ENCODE measurements at places on chromosomes 2 and 18.

DNA sequence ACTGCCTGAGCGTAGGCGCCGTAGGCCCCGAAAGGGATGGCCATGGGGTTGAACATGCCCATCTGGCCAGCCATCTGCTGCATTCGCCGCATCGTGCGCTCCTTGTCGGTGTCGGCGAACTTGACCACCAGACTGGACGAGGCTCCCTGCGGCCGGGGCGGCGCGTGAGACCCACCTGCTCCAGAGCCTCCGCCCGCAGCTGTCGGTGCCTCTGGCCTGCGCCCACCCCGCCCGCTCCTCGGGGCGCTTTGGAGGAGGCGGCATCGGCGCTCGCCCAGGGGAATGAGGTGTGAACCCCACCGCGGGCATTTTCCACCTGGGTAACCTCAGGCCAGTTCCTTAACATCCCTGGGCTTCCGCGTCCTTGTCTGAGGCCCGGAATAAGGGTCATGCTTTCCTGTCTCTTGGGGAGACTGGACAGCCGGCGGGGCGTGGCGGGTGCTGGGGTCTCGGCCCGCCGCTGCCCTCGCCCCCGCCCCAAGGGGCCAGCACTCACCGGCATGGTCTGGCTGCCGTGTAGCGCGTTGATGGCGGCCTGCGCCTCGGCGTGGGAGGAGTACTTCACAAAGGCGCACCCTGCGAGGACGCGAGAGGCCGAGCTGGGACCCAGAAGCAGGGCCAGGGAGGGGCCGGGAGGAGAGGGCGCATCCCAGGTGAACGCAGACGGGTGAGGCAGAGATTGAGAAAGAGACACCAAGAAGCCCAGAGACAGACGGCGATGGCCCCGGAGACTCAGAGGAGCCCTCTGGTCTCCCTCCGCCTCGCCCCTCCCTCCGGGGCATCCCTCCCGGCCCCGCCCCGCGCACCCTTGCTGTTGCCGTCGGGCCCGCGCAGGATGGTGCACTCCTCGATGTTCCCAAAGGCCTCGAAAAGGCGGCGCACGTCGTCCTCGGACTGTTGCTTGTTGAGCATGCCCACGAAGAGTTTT, 291.0 kb downstream of the CELF4 start:
- no peak for DNase-seq

DNA sequence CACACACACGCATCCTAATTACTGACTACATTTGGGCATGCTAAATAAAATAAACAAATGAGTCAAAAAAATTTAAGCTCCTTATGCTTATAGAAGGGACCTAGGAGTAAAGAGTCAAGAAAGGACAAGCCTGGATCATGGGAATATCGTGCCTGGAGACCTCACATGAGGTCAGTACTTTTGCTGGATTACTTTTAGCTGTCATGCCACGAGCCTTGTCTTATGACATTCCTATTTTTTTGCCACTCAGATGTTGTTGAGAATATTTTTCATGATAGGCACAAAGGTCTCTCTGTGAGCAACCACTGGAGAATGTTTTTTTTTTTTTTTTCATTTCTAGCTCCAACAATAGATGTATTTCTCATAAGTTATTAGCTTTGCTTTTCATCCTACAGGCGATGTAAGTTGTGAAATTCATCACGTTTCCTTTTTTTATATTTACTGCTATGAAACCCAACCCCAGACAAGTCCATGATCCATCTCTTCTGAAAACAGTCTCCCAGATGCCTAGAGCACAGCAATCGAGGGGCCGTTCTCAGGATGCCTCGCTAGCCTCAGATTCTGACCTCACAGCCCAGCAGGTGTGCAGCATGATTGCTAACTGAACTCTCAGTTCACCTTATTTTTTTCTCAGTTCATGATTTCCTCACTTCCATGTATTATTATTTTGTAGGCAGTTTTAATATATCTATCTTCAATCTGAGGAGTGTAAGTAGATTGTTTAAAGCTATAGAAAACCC, 464.5 kb downstream of the IRS1 start:
- DNase-seq, result no peak

DNA sequence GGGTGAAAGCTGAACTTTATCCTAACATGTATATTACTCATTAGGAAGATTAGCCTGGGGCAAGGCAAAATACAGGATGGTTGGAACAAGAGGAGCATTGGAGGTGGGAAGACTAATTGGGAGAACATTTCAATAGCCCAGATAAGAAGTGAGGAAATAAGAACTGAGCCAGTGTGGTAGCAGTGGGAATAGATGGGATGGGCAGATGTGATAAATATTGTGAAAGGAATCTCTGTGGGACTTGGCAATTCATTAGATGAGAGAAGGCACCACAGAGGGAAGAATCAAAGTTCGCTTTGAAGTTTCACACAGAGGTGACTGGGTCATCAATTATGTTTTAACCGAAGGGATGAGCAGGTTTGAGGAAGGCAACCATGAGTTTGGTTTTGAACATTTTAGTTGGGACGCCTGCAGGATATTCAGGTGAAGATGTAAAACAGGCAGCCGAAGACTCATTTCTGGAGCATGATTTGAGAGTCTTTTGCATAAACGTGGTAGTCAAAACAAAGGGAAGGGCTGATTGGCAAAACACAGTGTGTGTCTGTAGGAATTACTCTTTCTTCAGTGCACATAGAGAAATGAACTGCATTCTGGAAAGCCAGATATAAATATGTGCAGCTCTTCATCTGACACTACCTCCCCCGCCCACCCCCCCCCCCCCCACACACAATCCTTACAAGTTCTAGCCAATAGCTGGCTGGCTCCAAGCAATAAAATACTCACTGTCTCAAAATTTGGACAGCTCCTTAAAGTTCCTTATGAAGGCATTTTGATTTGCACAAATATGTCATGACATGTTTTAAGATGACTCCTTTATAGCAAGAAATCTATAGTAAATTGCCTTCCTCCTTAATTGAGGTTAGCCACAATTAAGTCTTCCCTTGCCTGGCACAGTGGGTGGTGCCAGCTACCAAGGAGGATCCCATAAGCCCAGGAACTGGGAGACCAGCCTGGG, 1.9 kb upstream of the SLC1A4 start:
- peak; percentile 20 for DNase-seq

DNA sequence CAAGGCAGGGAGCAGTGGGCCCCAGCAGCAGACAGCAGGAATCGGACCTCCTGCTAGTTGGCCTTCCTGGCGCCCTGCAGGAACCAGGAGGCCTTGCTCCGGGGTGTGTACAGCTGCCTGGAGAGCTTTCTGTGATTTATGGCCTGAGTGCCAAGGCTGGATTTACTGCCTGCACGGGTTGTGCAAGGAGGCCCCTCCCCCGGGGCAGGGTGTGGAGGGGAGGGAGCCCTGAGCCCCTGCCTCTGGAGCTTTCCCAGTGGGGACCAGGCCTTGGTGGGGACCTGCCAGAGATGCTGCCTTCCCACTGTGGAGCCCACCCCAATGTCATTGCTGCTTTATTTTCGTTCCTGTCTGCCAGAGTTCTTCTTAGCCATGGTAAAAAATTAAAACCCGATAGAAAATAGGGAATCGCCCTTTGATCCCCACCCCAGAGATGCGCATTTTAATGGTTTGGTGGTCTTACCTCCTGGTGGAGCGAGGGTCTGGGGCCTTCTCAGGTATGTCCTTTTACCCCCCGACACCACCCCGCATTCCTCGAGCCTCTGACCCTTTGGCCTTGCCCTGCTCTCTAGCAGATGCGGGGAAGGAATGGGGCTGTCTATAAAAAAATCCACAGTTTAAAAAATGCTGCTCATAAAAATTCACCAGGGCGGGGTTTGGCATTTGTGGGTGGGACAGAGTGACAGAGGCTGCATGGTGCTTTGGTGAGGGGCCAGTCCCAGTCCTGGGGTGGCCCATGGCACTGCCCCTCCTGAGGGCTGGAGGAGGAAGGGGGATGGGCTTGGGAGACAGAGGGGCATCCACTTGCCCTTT, 6.9 kb upstream of the RALB start:
- peak; percentile 72 for DNase-seq

- no peak for DNase-seq
Measured at GRCh38 chr2:215427585-215427984, 8.3 kb downstream of the FN1 start.

DNA sequence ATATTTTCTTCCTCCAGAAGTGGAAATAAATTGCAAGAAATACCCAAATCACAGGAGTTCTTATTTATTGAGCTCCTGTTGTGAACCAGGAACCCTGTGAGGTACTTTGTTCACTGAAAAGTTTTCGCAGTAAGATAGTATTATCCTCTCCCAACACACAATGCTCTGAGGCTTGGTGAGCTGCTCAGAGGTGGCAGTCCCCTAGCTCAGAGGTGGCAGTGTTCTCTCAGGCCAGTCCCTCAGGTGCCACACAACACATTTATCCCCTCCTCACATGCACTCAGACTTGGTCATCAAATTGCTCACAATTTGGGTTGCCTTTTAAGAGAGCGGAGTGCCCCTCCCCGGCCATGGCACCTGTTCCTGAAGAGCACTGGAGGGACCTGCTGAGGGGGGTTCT, 25.9 kb downstream of the FAM228A start:
- DNase-seq, result no peak

GRCh38 chr18:5294113-5294456, 1.4 kb downstream of the ZBTB14 start:
- DNase-seq, result no peak

DNA sequence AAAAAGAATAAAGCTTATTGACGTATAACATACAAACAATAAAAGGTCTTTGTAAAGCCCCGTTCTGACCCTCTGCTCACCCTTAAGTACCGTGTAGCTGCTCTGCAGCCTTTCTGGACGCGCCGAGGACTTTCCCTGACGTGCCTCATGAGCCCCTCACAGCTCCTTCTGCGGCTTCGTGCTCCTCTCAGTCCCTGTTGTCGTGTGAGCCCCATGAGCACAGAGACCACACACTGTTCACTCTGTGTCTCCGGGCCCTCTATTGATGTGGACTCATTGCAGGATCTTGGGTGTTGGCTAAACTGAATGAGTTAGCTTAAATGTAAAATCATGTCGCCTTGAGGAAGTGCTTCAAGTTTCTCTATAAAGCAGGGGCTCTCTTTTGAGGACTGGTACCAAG, 43.6 kb upstream of the INHBB start:
- DNase-seq, result no peak

DNA sequence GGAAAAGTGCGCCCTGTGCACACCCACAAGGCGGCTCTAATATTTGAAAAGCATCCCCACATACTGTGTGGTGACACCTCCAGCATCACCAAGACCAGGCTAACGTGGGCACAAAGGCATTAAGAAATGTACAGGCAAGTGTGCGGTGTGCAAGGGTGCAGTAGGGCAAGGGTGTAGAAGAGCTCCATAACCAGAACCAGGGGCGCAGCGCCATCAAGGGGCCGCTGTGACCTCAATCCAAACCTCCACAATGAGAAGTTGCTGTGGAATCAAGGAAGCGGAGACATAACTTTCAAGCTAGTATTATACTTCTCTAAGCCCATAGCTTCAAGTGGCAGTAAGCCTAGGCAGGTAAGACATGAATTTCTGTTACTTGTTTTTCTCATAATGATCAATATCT, 13.0 kb downstream of the L3MBTL4 start:
- no peak for DNase-seq

GRCh38 chr18:58998401-58999203, 133.9 kb downstream of the ZNF532 start:
- no peak for DNase-seq

DNA sequence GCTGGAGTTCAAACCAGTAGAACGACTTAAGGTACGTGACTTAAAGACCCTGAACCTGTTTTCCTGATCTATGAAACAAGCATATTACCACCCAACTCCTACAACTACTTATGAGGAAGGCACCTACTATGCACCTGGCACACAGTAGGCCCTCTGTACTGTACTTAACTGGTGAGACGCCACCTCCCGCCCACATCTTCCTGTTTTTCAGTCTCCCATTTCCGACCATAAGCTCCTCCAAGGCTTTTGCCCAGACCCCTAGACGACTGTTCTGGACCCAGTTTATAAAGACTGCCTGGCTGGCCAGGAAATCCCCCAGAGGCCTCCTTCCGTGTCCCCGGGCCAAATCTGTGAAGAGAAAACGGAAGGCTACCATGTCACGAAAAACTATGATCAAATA, 1.5 kb downstream of the GALNT14 start:
- DNase-seq, result no peak

- no peak for DNase-seq
Measured at GRCh38 chr18:26978812-26979341, 113.4 kb upstream of the AQP4 start.

GRCh38 chr2:78845664-78846185, 179.8 kb upstream of the REG3G start:
- no peak for DNase-seq

DNA sequence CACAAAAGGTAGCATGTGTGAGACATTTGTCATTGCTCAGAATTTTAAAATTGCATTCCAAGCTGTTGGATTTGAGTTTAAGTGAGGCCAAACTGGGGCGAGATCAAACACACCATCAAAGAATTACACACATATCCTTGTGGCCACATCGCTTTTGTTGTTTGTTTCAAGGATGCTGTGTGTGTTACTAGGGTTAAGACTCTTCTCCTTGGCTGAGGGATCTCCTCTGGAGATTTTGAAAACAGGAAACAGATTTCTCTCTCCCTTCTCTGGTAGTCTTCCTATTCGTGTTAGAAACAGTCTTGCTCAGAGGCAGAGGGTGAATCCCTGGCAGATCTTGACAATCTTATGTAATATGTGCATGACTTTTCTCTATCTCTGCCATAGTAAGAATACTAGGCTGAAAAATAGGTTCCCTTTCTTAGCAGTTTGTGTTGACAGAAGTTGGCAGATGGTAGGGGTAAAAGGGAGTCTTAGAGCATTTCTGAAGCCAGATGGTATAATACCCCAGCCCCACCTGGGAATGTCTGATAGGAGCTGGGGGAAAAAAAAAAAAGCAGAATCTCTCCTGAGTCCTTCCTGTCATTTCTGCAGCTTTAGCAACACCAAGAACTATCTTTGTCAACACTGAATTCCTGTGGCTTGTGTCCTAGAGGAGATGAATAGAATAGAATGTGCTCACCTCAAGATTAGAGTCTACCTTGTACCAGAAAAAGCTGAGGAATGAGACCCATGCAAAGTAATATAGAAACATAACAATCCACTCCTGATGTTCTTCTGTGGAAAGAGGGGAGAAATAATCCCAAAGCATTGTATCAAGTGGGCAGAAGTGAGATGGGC, 101.8 kb downstream of the XRCC5 start:
- no peak for DNase-seq

DNA sequence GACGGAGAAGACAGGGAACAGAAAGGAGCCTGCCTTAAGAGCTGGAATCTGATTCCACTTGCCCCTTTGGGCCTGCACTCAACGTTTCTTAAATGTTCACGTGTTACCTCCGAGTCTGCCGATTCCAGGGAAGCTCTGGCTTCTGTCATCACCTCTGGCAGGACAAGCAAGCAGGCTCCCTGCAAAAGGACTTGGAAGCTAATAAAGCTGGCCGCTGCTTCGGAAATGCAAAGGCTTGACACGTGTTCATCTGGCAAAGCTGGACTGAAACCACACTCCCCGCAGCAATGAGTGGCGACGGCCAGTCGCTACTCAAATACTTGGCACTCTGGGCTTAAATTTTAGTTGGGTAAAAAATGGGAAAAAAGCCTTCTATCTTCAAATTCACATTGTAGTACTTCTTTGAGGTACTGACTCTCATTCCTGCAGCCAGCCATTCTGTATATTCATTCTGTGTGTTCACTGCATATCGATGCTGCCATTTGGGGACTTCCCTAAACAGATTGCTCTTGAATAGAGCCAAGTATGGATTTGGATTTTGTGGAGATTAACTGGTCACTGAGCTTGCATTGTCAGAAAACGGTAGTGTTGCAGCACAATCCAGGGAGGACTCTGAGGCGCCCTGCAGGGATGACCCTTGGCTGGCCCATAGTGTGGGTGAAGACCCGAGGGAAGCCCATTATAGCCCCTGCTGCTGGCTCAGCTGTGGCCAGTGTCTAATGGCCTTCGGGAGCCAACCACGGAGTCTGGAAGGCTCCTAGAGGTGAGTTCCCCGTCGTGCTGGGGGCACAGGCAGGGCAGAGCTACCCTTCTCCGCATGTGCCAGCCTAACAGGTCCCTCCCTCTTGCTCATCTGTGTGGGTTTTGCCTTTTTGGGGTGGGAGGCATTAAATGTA, 231.5 kb downstream of the PRKCE start:
- no peak for DNase-seq

Measured in right kidney (tissue), 9 donors.